ENCODE measurements at places on chromosomes 11 and 22.

GRCh38 chr22:47299863-47300697 lies 537.6 kb downstream of the TBC1D22A start:
- DNase-seq, result no peak

DNA sequence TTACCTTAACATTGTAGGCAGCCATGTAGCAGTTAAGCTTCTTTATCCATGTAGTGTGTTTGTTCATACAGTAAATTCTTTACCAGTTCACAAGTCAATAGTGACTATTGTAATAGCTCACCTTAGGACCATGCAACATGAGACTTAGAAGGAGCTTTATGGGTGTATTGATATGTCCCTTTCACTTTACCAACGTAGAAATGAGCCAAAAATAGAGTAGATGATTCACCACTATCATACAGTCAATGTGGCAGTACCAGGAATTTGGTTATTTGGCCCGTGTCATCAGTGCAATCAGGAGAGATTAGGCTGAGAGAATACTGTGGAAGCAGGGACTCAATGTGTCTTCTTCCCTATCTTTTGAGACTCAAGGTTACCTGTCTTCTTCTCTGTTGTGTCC lies 4.7 kb downstream of the ZDHHC13 start:
- peak; percentile 7 for DNase-seq

GRCh38 chr11:37710031-37710430 lies 1112.0 kb upstream of the RAG2 start:
- DNase-seq, result no peak

DNA sequence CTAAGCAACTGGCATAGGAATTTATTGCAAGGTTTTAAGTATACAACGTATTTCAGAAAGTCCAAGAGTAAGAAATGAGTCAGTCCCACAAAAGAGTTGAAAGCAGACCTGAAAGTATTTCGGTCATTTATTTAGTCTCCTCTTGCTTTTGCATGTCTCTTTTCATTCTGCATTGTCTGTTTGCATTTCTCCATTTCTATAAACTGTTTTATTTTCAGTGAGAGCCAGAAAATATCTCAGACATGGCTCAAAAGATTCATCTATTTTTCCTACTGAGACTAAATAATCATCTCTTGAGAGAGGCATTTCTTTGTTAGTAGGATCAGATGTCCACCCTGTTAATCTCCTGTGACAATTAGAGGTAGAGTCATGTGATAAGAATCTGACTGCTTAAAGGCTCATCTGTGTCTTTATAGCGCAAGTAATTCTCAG lies 219.1 kb upstream of the CCDC179 start:
- DNase-seq, result peak; percentile 69

DNA sequence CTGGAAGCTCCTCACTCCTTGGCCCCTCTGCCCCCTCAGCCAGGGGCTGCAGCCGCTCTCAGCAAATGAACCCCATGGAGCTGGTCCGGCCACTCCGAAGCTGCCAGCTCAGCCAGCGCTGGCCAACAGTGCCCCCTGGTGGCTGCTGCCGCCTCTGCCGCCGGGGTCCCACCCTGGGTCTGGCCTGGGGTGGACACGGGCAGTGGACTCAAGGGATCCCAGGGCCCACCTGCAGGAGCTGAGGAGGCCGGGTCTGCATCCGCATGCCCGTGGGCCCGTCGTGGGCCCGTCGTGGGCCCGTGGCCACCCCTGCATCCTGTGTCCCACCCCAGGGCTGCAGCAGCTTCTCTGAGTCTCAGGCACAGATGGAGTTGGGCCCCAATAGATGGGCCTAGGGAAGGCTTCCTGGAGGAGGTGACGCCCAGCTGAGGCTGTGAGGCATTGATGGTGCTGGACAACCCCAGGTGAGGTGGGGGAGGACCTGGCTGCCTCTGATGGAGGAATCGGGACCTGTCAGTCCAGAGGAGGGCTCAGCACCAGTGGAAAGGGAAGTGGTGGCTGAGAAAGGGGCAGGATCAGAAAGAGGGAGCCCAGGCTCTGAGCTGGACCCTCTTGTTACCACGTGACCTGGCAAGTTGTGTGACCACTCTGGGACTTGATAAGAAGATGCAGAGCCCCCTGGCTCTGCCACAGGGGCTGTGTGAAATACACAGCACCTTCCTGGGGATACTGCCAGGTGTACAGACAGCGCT lies 522.3 kb downstream of the BRD1 start:
- peak; percentile 26 for DNase-seq

DNA sequence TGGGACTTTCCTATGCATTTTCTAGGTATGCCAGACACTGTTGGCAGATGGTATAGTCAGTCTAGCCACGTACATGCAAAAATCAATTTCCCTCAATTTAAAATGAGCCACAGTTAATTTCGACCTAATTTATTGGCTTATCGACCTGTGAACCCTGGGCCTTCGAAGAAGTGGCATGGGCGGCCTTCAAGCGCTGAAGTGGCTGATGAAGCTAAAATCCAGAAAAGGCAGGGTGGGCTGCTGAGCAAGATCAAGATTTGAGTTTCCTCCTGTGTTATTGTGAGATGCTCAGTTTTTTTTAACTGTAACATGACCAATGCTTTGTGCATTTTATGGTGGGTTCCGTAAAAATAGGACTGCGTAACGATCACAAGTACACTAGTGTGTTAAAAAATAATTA lies 5.8 kb upstream of the SORL1-AS1 start:
- no peak for DNase-seq

DNA sequence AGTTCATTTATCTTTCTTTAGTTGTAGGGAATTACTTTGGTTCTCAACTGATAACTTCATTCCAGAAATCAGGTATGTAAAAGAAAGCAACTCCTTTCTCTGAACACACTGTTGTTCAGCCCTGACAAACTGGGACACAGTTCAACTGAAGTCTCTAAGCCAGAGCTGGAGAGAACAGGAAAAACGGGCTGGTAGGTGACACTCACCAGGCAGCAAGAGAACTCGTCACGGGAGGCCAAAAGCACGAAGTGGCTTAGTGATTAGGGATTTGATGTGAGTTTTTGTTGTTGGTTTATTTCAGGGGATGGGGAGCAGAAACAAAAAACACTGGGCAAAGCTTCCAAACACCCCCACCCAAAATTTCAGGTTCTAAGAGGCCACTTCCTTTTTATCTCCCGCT lies 54.1 kb downstream of the MYH9 start:
- DNase-seq, result no peak

GRCh38 chr11:20616920-20617319 lies 17.5 kb downstream of the SLC6A5 start:
- DNase-seq, result no peak

GRCh38 chr22:28594797-28595462 lies 84.7 kb downstream of the TTC28 start:
- peak; percentile 72 for DNase-seq

DNA sequence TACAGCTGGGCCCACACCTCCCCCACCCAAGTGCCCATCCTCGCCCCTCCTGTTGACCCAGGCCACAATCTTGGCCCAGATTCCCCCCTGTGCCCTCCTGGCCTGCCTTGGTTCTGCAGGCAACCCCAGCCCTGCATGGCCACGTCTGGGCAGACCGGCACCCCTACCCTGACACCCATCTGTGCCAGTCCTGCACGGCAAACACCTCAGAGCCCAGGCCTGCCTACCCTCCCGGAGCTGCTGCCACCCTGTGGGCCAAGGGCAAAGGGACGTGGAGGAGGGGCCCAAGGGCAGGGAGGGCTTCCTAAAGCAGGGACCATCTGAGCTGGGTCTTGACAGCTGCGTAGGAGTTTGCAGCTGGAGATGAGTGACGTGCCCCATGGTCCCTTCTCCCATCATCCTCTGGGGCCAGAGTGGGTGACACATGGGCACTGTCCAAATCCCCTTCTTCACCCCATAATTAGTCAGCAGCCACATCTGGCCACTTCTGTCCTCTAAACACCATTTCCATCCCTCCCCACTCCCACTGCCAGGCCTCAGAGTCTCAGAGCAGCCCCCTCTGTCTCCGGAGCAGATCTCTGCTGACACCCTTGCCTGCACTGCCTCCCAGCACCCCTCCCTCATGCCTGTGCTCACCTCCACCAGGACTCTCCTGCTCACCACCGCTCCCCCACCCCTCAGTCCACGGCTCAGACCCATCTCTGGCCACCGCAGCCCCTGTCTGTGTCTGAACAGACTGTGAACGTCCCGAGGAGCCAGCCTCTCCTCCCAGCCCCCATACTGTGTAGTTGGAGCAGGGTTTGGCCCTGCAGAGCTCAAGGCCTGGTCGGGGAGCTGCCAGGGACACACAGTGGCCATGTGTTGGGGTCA lies 35.6 kb upstream of the PPARA start:
- no peak for DNase-seq

- no peak for DNase-seq
Observed at GRCh38 chr11:73152086-73152853, 10.2 kb upstream of the FCHSD2 start.

DNA sequence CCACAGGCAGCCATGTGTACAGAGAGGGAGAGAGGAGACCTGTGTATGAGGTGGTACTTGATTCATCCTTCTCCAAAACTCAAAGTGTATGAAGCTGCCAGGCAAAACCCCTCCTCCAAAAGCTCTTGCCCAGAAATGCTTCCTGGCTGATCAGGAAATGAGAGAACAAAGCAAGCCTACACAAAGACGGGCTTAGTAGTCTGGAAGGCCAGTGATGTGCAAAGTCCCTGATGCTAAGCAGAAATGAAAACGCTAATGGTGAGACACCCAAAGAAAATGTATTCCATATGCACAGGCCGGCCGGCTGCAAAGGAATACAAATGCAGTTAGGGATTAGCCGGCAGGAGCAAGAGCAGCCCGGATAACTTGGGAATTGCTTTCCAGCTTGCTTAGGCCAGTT lies 234.9 kb upstream of the CADM1 start:
- DNase-seq, result peak; percentile 18

DNA sequence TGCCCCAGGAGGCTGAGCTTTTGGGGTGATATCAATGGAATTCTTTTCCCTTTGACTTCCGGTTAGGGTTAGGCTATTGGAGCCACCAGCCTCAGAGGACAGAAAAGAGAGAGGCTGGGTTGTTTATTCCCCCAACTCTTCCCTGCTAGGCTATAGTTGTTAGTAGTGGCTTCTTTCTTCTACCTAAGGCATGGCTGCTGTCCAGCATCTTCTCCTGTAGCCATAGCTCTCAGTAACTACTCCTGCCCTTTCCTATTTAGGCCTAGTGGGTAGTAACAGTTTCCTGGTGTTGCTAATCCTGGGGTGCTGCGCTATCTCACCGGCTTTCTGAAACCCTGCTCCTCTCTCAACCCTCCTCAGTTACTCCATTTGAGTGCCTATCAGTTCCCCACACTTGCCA lies 184.9 kb downstream of the TENM4 start:
- DNase-seq, result no peak

GRCh38 chr22:18925368-18926064 lies 10.6 kb downstream of the PRODH start:
- DNase-seq, result no peak

GRCh38 chr22:44025171-44026065 lies 1.3 kb downstream of the PARVB start:
- DNase-seq, result no peak

DNA sequence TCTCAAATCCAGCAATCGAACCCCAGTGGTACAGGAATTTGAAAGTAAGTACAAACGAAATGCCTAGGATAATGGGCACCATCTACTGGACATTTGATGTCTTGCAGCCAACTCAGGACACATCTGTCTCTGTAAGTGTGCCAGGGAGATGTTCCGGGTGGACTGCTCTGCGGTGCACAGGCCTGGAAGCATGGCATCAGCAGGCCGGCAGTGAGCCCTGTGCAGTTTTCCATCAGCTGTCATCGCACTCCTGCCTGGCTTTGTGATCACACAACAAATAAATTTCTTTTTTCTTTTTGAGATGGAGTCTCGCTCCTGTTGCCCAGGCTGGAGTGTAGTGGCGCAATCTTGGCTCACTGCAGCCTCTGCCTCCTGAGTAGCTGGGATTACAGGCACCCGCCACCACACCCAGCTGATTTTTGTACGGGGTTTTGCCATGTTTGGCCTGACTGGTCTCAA lies 71.0 kb downstream of the JAM3 start:
- DNase-seq, result peak; percentile 75

GRCh38 chr22:22349455-22349836 lies 104.9 kb downstream of the VPREB1 start:
- no peak for DNase-seq

Data from fibroblast of skin of right biceps (primary cell).